ENCODE measurements at places on chromosomes 4 and X.

- no peak for DNase-seq
Observed at GRCh38 chrX:56798339-56798711, 69.3 kb downstream of the NBDY start.

GRCh38 chr4:174626342-174627008 is 104.2 kb upstream of the HPGD start:
- DNase-seq = no peak

GRCh38 chr4:111854494-111855087 is 290.7 kb upstream of the FAM241A start:
- DNase-seq = peak; percentile 35

GRCh38 chr4:38620527-38621027 is 43.4 kb upstream of the KLF3 start:
- no peak for DNase-seq

DNA sequence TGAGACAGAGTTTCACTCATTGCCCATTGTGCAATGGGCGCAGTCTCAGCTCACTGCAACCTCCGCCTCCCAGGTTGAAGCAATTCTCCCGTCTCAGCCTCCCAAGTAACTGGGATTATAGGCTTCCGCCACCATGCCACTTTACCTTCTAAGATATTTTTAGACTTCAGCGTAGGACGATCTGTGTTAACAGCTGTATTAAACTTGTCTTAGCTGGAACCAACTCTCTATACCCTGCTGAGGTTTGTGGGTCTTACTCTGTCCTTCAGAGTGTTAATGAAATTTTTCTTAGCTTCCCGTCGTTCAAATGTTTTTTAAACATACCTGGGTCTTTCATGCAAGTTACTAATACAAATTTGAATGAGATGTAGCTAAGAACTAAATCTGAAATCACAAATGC is 14.7 kb downstream of the TMEM165 start:
- no peak for DNase-seq

GRCh38 chr4:27176881-27177280 is 316.2 kb downstream of the STIM2 start:
- DNase-seq = no peak

DNA sequence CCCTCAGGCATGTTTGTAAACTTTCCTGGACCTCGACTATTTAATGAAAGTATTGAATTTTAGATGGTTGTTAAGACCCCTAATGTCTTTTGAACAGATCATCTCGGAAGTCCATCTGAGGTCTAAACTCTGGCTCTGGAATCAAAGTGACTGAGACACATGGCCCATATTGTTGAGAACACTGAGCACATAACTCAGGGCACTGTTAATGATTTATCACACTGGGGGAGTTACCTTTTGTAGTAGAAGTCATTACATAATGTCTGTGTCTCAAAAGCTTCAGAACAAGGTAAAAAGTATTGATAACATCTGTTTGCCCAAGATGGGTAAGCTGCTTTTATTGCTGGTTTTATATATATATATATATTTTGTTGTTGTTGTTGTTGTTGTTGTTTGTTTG is 103.4 kb upstream of the HS3ST1 start:
- no peak for DNase-seq

DNA sequence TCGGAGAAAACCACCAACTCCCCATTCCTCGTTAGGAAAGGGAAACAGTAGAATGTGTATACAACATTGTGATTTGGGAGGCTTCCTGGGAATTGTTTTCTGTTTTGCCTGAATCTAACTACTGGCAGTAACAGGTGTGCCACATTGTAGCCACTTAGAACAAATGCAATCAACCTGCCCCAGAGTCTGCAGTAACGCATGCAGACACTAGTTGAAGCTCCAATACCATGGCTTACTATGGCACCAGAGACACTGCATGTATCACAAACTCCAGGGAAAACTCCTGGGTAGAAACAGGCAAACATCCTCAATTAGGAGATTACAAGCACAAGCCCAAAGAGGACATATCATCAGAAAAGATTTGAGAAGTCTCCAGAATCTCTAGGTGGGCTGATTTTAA is 154.2 kb upstream of the NEIL3 start:
- no peak for DNase-seq

GRCh38 chr4:159049780-159050375 is 53.0 kb upstream of the RAPGEF2 start:
- DNase-seq = no peak

DNA sequence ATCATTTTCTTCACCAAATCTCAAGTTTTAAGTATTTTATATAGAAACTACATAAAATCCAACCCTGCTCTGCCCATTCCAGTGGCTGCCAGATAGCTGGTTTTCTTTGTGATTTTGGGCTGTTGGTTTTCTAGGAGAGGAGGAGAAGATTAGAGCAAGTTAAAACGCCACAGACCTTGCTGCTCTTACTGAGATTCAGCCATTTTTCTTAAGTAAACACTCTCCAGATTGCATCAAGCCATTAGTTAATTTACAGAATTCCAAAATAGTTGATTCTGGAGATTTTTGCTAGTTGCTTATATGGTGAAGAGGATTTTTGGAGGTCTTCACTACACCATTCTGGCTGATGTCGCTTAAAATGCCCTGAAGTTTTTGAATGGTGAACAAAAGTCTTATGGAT is 366.2 kb downstream of the MAPK10 start:
- DNase-seq = no peak

GRCh38 chr4:185870366-185870765 is 58.4 kb upstream of the SORBS2 start:
- DNase-seq = no peak

DNA sequence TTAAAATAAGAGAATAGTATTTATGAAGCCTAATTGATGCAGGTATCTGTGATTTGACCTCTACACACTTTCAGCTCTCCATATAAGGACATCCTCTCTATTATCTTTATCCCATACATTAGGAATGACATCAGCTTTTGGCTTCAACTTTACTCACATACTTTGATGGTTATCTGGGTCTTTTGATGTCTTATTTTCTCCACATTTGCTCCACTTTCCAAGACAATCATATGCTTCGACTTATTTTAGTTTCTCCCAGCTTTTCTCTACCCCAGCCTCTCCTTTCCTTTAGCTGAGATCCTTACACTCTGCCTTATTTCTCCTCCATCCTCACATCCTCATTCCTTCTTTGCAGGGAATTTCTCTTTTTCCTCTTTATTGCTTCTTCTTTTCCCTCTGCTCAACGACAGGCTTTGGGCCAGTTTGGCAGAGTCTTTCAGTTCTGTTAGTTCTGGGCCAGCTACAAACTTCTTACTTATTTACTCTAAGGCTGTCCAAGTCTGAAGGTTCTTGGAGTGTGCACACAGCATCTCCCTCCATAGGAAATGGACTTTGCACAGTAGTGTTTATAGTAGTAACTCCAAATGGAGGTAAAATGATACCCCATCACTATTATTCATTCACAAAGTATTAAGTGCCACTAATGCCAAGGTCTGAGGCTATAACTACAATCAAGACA is 50.5 kb downstream of the SLC4A4 start:
- peak; percentile 67 for DNase-seq

DNA sequence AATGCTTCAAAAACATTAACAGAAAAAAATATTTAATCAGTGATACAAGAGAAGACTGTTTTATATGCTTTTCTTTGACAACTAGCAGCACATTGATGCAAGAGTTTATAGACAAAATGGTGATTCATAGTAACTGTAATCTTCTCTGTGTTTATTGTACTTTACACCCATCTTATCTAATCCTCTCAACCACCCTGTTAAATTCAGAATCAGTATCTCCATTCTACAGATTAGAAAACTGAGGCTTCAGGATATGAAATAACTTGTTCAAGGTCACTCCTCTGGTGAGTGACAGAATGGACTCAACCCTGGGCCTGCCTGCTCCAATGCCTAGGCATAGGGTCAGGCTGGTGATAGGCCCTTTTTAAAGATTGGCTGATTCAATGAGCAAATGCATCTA is 26.1 kb upstream of the TMEM184C start:
- no peak for DNase-seq

Measured in EL (cell line).